Activated CD4-positive, alpha-beta T cell treated with anti-CD3 and anti-CD28 coated beads for 4 hours (primary cell): ENCODE measurements at places on chromosomes 3 and 15.

- peak; percentile 48 for DNase-seq
These were observed 348.6 kb downstream of the PLCL2 start for GRCh38 chr3:17233398-17233800.

DNA sequence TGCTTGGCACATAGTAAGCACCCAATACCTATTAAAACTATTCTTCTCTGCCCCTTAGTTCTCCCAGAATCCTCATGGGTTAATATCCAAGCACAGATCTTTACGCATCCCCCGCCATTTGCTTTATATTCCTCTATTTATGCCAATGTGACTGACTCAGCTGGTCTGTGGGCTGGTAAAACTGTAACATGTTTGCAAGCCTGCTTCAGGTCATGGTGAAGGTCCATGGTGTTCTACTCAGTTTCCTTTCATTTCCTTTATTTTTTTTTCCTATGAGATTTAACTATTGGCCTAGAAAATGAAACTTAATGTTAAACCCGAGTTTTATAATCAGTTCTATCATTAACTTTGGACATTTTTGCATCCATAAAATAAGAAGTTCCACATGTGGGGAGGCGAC is 47.0 kb downstream of the FRMD4B start:
- DNase-seq = no peak

GRCh38 chr3:123546133-123546755 is 38.6 kb downstream of the HACD2 start:
- no peak for DNase-seq

GRCh38 chr15:43920815-43921214 is 94.0 kb downstream of the WDR76 start:
- no peak for DNase-seq

DNA sequence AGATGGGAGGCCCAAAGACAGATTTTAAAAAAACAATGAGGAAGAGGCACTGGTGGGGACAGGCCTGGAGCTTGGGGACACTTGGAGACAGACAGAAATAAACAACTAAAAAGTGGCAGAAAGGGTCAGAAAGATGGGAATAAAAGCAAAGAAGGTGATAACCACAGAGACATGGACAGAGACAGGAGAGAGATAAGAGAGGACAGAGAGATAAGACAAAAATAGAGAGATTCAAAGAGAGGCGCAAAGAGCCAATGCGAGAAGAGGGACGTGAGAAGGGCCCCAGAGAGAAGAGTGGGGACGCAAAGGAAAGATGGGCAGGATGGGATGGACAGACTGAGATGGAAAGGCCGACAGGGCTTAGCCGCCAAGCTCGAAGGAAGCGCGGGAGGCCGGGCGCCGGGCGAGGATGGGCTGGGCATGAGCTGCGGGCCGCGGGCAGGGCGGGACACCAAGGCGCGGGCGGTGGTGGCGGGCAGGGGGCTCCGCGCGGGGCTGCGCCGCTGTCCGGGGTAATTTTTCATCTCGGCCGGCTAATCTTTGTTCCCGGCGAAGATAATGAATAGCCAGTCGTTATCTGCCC is 3.1 kb upstream of the GATA2 start:
- no peak for DNase-seq

- DNase-seq = no peak
These were observed 8.8 kb downstream of the NEK10 start for GRCh38 chr3:27360113-27361078.

DNA sequence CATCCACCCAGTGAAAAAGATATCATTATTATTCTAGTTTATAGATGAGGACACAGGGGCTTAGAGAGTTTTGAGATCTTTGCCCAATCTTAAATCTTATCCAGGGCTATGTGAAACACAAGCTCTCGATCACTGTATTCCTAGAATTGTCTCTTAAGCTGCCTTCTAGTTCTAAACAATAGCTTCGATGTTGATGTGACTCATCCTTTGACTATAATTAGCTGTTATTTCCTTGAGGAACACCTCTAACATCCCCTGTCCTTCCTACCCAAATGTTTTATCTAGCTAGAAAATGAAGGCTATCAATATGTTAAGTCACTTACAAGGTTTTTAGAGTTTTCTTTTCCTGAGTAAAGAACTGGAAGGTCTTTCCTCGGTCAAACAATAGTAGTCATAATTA is 83.1 kb upstream of the STAC start:
- DNase-seq = no peak

- DNase-seq = no peak
These were observed 297.3 kb downstream of the DOCK3 start for GRCh38 chr3:50972029-50972428.

DNA sequence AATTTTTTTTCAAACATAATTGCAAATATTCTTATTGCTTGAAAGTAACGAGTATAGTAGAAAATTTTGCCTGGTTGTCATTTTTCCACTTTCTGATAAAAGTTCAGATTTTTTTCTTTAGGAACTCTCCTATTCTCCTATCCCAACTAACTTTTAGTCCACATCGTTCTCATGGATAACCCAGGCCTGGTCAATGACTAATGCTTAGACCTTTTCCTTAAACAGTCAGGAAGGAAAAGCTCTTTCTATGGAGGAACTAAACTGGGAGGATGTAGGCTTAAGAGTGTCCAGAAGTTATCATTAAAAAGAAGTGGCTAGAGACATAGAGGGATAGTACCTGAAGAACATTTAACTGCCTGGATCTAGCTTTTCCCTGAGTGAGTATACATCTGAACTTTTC is 26.7 kb downstream of the CIP2A start:
- DNase-seq = no peak

GRCh38 chr3:100506355-100506754 is 13.9 kb downstream of the TMEM45A start:
- DNase-seq = no peak

GRCh38 chr3:153043729-153044328 is 118.2 kb upstream of the RAP2B start:
- no peak for DNase-seq

GRCh38 chr3:157351981-157352380 is 84.7 kb upstream of the PTX3 start:
- DNase-seq = no peak

DNA sequence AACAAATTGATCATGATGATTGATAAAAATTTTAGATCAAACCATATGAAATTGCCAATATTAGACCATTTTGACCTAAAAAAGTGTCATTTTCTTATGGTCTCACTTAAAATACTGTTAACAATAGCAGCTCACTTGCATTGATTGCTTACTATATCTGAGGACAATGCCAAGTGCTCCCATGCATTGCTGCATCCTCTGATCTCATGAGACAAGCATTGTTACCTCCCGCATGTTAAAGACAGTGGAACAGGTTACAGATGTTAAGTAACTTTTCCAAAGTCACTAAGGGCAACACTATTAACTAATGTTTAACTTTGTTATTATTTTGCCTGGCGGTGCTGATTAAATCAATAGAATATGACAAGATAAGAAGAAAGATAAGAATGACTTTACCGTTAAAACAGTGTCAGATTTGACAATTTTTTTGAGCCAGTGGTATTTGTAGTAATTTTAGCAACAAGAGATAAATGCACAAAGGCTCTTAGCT is 69.3 kb downstream of the PPM1L start:
- no peak for DNase-seq
